NCI-H69 (cell line): ENCODE measurements at places on chromosomes 4 and X.

GRCh38 chrX:63754136-63754859 is 30.7 kb downstream of the ARHGEF9 start:
- no peak for DNase-seq

GRCh38 chrX:1871887-1872286 is 257.0 kb downstream of the ASMT start:
- no peak for DNase-seq

GRCh38 chr4:62439051-62439450 is 1238.9 kb downstream of the ADGRL3 start:
- no peak for DNase-seq

GRCh38 chrX:134418317-134419113 is 41.5 kb upstream of the HPRT1 start:
- DNase-seq, result no peak

GRCh38 chr4:97238956-97239666 is 904.2 kb downstream of the STPG2 start:
- DNase-seq, result peak; percentile 90

DNA sequence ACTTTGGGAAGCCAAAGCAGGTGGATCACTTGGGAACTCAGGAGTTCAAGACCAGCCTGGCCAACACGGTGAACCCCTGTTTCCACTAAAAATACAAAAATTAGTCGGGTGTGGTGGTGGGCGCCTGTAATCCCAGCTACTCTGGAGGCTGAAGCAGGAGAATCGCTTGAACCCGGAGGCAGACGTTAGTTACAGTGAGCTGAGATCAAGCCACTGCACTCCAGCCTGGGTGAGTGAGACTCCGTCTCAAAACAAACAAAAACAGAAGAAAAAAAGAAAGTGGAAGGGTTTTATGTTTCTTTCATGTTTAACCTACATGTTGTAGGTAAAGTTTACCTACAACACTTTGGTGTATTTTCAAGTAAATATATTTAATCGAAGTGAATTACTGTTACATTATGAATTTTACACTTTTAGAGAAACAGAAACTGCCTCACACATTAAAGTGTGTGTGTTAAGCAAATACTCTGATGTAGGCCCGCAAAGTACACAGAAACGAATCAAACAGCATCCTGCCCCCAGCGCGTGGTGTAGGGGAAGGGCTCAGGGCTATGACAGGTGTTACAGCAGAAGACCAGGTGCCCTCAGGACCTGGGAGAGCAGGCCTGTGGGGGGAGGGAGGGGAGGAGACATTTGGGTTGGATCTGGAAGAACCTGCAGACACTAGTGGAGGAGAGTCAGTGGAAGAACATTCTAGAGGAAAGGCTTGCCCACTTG is 39.0 kb downstream of the PTTG2 start:
- DNase-seq, result peak; percentile 85

GRCh38 chrX:56783996-56784620 is 55.1 kb downstream of the NBDY start:
- DNase-seq, result no peak

DNA sequence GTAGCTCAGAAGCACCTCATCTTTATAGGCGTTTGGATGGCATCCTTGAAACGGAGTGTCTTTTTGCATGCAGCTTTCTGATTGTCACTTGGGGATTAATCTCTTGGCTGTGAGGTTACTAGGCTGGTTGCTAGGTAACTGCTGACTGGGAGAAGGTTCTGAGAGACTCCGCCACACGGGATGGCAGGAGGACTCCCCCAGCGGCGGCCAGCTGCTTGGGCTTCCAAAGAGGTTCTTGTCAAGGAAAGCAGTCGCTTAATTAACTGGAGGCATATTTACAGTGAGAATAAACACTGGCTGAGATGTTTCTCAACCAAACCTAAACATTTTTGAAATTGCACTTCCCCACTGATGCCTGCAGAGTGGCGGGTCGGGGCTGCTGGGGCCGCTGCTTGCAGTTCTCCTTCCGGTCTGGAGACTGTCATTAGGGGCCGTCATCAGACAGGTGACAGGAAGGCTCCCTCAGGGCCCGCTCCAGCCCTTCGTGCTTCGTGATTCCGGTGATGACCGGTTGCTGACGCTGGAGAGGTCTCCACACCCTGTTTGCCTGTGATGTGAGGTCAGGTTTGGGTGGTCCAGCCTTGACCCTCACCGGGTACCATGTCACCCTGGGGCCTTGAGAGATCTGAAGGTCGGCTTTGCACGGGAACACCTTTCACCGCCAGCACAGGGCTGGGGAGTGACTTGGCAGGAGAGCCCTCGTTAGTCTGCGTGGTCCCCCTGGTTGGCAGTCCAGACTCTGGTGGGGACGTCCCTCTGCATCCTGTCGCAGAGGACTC is 9.1 kb downstream of the NSG1 start:
- peak; percentile 53 for DNase-seq

GRCh38 chr4:135838889-135839288 is 1637.3 kb upstream of the PABPC4L start:
- peak; percentile 71 for DNase-seq

DNA sequence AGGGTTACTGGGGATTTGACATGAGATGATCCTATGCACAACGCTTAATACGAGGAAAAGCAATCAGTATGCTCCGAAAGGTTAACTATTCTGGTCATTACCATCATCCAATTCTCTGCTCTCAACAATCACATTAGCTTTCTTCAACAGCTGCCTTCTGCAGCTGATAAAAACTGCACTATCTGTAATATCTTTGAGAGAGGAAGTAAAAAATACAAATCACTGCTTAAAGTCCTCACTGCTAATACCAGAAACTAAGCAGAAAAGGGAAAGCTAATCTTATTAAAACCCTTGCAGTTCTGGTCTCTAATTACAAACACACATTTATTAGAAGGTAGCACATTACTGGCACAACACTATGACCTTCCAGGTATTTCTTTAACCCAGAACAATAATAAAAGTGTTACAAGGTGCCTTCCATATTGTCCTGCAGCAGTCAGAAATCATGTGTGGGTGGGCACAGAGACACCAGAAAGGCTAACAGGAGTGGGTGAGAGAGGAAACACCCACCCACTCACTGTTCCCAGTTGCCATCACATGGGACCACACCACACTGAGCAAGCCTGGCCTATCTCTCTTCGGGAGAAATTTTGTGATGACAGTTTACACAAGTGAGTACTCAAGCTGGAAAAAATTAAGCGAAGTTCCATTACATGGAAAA is 71.0 kb downstream of the RELL1 start:
- no peak for DNase-seq

GRCh38 chr4:169272265-169272886 is 1.6 kb upstream of the SH3RF1 start:
- DNase-seq, result peak; percentile 11

DNA sequence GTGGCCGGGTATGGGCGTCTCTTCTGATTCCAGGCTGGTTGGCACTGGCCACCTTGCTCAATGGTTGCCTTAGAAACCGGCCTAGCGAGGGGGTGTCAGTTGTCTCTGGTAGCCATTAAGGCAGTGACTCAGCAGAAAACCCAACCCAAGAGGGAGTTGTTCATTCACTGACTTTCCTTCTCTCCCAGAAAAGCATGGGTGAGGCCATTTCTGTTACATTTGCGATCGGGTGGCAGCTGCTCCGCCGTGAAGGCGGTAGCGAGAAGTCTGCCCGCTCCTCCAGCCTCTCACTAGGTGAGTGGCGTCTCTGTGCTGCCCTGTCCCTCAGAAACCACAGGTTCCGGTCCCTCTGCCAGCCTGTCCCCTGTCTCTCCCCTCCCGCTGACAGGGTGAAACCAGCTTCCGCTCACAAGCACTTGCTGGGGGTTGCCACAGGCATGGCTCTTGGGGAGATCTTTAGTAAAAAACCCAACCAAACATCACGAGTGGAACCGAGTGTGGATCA is 17.4 kb downstream of the IRAK1 start:
- peak; percentile 76 for DNase-seq

DNA sequence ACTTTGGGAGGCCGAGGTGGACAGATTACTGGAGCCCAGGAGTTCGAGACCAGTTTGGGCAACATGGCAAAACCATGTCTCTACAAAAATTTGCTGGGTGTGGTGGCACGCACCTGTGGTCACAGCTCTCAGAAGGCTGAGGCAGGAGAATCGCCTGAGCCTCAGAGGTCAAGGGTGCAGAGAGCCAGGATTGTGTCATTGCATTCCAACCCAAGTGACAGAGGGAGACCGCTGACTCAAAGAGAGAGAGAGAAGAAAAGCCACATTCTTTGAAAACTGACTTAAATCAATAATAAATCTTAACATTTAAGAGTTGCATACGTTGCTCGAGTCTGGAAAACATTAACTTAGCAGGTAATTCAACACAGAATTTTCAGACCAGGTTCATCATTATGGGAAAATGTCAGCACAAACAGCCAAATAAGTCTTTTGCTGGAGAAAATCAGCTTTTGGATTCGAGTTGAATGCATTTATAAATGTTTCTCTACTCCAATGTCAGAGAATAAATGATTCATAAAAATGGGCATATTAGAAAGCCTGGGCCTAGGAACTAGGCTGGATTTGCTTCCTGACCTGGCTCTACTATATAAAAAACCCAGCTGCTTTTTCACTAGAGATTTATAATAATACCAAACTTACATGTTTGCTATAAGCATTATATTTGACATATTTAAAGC is 68.3 kb upstream of the RBPJ start:
- DNase-seq, result no peak

DNA sequence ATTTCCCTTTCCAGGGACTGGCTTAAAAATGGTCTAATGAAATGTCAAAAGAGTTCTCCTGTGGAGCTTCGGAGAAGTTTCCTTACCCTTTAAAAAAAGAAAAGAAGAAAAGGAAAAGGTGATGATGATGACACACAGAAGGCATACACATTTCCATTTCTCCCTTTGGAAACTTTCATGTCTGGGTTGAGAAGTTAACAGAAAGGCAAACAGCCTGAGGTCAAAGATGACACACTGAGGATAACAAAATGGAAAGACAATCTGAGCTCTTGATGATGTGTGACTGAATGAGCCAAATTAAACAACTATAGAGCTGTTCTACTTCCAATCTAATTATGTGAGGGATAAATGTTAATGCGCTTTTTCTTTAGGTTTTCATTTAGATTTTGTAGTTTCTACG is 32.2 kb downstream of the NFXL1 start:
- no peak for DNase-seq
